ENCODE measurements at places on chromosomes 1 and 21. TPM values are rescaled to one million over a fixed set of nuclear protein-coding genes. Genes with fewer than 3 reads are reported as not detected.

The LYPD8 gene
- not detected for total RNA-seq

DNA sequence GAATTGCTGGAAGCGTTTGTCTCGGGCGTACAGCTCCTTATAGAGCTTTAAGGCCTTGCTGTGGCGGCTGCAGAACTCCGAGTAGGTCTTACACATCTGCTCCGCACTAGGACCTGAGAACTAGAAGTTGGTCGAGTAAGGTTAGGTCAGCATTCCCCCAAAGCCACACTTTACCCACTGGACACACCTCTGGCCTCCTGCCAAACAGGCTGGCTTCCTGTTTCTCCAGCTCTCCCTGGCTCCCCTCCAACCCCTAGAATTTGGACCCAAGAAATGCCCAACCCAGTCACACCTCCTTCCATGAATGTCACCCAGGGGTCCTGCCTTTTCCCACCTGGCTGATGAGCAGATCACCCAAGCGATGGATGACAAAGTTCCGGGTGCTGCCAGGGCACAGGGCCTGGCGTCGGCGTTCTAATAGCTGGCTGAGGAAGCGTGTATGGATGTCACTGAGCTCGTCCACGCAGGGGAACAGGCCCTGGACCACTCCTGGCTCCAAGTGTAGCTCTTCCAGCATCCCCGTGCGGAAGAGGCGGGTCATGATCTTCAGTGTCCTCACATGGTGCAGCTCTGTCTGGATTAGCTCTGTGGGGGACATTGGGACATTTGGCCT, 15.6 kb downstream of the ARHGEF2 start:
- DNase-seq = no peak

The MYBPHL gene
- not detected for total RNA-seq

GRCh38 chr21:43933199-43933598, 68.2 kb downstream of the AGPAT3 start:
- DNase-seq = no peak

The SIK1 gene
- 97.7 TPM for total RNA-seq

Measured in B cell (primary cell).